ENCODE measurements at places on chromosomes 2 and 18.

- no peak for DNase-seq
Measured at GRCh38 chr2:124035001-124035400, 9.9 kb downstream of the CNTNAP5 start.

- no peak for DNase-seq
Measured at GRCh38 chr2:18763338-18763737, 174.0 kb upstream of the NT5C1B start.

DNA sequence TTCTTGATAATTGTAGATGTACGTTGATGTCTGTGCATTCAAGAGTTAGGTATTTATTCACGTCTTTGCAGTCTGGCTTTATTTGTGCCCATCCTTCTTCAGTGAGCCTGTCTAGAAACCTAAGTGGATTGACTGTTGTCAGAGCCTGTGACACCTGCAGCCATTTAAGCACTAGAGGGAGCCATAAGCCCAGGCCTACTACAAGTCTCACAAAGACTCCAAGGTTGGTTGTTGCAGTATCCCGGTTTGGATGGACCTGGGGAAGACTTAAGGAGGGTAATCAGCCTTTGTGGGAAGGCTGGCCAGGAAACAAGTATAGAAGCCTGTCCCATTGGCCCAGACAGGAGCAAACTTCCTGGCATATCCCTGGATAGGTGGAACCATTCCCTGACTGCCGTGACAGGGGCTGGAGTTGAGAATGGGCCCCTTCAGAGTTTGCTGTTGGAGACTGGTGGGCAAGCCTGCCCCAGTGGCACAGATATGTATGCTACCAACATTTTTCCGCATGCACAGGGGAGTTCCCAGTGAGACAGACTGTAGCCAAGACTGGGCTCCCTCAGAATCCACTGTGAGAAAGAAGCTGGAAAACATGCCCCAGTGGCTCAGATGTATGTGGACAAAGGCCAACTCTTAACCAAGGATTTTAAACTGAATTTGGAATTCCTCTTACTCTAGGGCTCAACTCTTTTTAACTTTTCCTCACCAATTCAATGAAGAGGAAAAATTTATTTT lies 9.3 kb upstream of the LRRC30 start:
- DNase-seq = peak; percentile 13

DNA sequence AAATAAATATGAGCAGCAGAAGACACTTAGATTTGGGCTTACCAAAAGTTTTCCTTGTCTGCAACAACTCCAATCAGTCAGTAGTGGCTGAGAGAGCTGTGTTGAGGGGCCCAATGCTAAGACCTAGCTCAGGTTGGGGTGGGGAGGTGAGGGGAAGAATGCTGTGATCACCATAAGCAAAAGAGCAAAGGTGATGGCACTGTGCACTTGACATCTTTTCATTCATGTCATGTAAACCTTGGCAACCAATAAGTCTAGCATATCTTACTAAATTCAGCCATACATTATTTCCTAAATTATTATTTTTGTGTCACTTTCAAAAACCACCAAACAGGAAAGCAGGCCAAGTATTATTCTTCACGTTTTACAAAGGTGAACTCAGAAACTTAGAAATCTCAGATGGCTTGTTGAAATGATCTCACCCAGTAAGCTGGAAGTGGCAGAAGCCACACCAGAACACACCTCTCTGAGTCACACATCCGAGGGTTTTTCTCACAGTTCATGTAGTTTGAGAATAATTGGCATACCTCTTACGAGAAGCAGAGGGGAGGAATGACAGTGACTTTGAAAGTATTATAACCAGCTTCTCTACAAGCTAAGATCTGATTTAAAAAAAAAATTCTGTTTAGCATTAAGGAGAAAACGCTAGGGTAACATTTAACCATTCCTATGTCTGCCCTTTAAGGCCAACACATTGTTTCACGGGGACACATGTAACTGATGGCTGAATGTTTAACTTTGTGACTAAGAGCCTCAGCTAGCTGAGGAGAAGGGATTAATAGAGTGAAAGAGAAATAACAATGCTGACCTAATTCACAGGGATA lies 43.3 kb upstream of the SETBP1 start:
- no peak for DNase-seq

- DNase-seq = no peak
Measured at GRCh38 chr2:135999899-136000298, 14.5 kb upstream of the DARS1 start.

- no peak for DNase-seq
Measured at GRCh38 chr18:35485852-35486251, 11.9 kb downstream of the INO80C start.

GRCh38 chr2:62270728-62271127 lies 74.8 kb downstream of the B3GNT2 start:
- DNase-seq = no peak

DNA sequence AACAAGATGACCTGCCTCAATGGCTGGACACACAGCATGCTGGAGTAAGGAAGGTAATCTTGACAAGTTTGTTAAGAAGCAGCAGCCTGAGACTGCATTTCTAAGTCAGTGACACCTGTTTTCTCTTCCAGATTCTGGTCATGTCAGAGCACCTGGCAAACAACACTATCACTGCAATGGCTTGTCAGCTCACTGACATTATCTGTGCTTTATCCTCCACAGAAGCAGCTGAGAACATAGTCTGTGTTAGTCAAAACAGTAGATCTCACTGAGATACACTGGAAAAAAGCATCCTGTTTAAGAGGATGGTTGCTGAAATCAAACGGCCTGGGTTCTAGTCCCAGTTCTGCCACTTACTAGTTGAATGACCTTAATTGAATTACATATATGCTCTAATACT lies 355.2 kb downstream of the RIT2 start:
- DNase-seq = no peak

- DNase-seq = no peak
Measured at GRCh38 chr18:67417864-67418523, 98.5 kb downstream of the DSEL start.

DNA sequence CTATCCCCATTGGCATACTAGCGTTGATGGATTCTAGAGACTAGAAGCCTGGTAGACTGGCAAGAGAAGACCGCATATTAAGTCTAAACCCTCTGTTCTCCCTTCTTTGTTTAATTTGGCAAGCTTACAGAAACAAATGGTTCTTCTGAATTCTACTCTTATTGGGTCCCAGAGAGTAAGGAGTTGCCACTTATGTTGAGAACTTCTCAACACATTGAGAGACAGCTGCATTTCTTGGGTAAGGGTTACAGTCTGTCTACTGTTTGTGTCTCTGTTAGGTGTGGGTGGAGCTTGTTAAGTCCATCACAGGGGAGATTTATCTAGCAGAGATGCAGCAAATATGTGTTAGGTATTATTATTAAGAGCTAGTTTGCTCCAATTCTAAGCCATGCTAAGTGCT lies 435.8 kb upstream of the MEIS1 start:
- no peak for DNase-seq

DNA sequence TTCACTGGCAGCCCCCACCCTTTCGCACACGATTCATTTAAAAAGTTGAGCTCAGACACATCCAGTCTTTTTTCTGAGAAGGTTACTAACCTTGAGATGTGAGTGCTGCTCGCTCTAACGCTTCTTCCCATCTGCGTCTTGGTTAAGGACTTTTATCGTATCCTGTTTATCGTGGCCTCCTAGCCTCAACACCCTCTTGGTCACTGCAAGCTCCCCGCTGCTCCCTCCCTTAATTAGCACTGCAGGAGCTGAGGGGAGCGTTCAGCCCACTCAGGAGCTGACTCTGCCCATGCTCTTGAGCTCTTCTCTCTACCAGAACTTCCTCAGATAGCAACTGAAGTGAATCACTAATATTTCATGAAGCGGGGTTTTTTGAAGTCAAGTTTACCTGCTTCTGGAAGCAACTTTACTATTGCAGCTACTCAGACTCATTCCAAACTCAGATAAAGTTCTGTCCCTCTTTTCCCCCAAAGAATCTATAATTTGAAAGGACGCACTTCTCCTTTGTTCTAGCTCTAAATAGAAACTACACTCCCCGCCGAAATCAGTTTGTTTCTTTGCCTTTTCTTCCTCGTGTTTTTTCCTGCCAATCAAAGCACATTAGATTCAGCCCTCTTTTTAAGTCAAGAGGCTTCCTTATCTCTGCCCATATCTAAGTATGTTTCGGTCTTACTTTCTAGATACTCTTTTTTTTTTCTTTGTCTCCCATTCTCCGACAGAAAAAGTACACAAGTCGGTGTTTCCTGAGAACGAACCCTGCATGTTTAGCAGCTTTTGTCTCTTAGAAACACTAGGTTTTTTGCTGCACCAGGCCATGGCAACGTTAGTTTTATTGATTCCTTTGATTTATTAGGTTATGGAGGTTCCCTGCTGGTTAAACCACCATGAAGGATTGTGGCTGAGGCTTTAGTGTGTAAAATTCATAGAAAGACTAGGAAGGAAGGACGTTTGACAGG lies 9.3 kb upstream of the CD226 start:
- DNase-seq = no peak

GRCh38 chr18:33421225-33421624 lies 19.3 kb downstream of the CCDC178 start:
- no peak for DNase-seq

- DNase-seq = no peak
Measured at GRCh38 chr2:208584378-208584985, 177.9 kb downstream of the PTH2R start.

- no peak for DNase-seq
Measured at GRCh38 chr2:196681510-196681909, 42.0 kb downstream of the CCDC150 start.

- DNase-seq = no peak
Measured at GRCh38 chr2:154240316-154240715, 368.6 kb downstream of the GALNT13 start.

GRCh38 chr18:12038082-12038638 lies 55.5 kb upstream of the ANKRD62 start:
- no peak for DNase-seq

- DNase-seq = no peak
Measured at GRCh38 chr2:36451512-36451911, 95.9 kb downstream of the CRIM1 start.

DNA sequence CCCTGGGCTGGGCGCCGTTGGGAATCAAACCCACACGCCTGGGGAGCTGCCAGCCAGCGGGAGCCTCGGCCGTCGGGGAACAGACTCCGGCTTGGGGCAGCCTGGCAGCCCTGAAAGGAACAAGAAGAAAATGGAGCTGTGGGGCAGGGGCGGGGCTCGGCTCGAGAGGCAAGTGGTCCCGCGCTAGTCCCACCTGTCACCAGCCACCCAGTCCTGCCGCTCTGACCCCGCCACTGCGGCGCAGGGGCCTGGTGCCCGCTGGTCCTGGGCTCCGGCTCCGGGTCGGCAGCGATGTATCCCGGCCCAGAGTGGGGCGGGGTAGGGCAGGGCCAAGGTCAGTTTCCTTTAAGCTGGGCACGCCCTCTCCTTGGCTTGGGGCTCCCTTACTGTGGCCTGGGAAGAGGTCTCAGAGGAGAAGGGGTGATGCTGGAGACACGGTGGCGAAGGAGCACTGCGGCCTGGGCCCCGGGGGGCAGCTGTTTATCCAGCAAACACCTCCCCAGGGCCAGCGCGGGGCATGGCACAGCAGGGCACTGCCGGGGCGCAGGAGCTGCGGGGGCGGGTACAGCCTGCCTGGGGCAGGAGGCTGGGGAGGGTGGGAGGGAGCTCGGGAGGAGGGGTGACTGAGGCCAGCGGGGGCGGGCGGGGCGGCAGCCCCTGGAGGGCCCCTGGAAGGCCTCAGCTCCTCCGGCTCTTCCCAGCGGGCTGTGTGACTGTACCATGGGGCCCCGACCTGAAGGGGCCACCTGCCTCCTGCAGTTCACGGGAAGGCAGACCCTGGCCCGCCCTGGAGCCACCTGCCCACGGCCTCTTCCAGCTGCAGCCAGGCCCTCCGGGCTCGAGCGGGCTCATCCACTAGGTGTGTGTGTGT lies 15.6 kb downstream of the ODC1 start:
- DNase-seq = no peak

GRCh38 chr2:68387408-68388350 lies 22.6 kb downstream of the PLEK start:
- no peak for DNase-seq

DNA sequence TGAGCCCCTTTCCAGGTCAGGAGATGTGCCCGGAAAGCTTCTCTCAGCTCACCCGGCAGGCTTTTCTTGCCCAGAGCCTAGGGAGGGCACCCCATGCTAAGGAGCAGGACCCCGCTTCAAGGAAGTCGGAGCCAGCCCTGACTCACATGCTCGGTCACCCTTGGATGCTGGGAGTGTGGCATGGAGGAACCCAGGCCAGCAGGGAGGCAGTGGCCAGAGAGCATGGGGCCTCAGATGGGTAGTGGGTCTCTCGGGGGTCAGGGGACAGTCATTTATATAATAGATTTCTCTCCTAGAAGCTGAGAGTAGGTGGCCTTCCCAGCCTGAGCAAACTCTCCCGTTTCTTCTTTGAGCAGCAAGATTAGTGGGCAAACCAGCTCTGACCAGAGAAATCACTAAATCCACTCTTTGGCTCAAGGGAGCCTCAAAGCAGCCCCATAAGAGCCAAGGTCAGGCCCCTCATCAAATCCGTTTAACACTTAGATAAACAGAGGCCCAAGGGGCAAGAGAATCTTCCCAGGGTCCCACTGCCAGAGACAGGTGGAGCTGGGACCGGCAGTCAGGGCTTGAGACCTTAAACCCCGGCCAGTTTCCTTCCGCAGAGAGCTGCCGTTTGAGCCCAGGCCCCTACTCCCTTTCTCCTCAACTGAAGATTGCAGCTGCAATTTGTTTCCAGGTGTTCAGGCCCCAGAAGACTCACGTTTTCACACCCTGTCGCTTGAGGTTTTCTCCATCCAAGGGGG lies 113.1 kb downstream of the CYP26B1 start:
- no peak for DNase-seq

DNA sequence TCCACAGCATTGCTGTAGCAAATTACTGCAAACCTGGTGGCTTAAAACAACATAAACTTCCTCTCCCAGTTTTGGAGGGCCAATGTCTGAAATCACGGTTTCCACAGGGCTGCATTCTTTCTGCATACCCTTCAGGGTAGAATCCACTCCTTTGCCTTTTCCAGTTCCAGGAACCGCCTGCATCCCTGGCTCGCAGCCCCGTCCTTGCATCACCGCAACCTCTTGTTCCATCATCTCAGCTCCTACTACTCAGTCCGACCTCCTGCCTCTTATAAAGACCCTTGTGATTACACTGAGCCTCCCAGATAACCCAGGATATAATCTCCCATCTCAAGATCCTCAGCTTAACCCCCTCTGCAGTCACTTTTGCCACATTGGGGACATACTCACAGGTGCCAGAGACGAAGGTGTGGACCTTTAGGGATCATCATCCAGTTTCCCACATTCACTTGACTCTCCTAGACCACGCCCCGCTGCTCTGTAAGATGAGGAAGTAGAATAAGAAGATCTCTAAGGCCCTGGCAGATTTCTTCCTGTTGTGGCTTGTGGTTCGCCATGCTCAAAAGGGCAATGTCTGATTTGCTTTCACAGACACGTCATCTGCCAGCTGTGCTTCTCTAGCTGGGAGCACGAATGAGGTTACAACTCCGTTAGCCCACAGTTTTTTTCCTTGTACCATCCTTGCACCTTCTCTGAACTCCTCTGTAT lies 103.6 kb upstream of the AGAP1 start:
- no peak for DNase-seq

GRCh38 chr2:67760995-67761394 lies 301.8 kb downstream of the C1D start:
- DNase-seq = no peak

DNA sequence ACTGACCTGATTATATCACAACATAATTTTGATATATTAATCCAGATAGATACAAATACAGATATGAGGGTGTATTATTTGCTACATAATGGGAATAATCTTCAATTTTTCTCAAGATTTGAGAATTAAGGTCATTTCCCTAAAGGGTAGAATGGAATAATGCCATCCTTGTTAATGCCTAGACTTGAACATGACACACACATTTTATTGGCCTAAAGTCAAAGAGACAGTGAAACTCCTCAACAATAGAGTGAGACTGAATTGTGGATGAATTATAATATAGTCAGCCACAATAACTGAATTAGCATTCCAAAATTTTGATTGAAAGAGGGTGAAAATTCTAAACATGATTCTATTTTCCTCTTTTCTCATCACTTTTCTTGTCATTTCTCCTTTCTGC lies 506.0 kb upstream of the CDH2 start:
- no peak for DNase-seq

Measured in GM04503 (cell line).